Stimulated activated CD8-positive, alpha-beta memory T cell treated with anti-CD3 and anti-CD28 coated beads, Interleukin-7, amount 100 ng/mL, for 1 hour (primary cell): ENCODE measurements at places on chromosomes 12 and 14.

DNA sequence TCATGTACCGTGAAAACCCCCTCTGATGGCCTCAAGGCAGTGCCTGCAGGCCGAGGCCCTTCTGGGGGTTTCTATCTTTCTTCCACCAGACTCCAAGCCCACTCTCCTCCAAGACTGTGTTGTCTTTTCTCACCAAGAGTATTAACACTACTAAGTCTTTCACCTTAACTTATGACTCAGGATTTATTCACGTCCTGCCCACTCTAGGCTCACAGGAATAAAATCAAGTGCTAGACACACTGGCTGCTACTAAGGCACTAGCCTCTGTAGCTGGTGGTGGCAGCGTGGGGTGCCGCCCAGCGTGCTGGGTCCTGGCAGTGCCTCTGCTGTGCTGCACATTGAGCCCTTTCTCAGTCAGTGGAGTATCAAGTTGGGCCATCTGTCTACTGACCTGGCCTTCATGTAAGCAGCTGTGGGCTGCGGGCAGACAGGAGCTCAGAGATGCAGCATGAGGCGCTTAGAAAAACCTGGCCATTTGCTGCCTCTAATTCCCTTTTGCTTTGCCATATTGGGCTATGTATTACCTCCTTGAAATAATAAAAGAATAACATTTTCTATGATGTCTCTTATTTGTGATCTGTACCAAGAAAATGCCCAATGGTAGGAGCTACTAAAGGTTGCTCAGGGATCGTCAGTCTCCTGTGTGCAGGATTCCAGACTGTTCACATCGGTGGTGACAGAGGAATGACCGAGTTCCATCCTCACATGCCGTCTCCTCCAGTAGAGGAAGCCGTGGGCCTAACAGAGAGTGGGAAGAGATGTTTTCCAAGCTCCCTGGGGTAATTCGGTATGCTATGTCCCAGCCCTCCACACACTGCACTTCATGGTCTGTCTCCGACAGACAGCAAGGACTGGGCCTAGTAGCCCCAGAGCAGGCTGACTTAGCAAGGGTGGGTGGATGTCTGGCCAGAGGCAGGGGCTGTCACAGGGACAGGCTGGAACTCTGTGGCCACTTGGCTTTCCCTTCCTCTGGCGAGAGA is 39.9 kb downstream of the MAX start:
- no peak for DNase-seq

- no peak for DNase-seq
Measured at GRCh38 chr12:34599530-34600513, 577.5 kb downstream of the ALG10 start.

DNA sequence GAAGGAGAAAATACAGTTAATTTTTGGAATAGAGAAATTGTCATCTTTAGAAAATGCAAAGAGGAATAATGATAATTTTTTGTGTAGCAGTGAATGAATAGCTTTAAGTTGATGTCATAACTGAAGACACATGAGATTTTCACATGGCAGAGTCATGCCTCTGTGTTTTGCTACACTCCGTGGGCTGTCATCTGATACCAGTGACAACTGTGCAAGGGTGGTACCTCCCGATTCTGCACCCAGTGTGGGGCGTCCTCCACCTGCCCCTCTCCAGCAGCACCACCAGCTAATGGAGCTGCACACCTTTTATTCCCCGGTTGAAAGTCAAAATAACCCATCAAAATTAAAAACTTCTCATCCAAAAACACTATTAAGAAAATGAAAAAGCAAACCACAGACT is 47.2 kb downstream of the ANKRD9 start:
- DNase-seq: no peak

GRCh38 chr14:100201701-100202100 is 37.2 kb upstream of the YY1 start:
- DNase-seq: no peak

- no peak for DNase-seq
Measured at GRCh38 chr14:32552766-32553165, 223.7 kb downstream of the AKAP6 start.

- no peak for DNase-seq
Measured at GRCh38 chr12:65858831-65859230, 34.5 kb downstream of the HMGA2 start.

- no peak for DNase-seq
Measured at GRCh38 chr12:61536117-61536516, 724.1 kb upstream of the USP15 start.

DNA sequence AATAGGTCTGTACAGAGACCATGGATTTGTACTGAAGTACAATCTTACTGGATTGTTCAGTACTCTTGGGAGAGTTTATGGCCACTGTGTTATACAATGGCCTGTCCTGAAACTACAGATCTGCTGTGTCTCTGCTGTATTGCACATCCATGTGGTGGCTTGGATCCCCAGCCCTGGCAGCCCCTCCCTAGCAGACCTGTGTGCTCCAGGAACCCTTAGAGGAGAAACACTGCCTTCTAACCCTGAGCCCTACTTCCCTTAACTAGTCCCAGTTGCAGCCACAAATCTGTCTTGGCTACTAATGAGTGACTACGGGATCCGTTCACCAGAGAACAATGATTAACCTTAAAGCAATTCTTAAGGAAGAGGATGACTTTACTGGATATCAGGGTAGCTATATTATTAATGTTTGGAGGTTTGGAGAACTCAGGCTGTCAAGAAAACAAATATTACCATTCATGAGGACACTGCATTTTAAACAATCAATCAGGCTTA is 27.7 kb downstream of the RNF34 start:
- no peak for DNase-seq

- no peak for DNase-seq
Measured at GRCh38 chr12:55008944-55009585, 10.7 kb upstream of the NEUROD4 start.

GRCh38 chr14:56888274-56888673 is 78.0 kb upstream of the OTX2 start:
- DNase-seq: no peak

GRCh38 chr14:23414254-23414653 is 6.2 kb upstream of the MYH6 start:
- no peak for DNase-seq

DNA sequence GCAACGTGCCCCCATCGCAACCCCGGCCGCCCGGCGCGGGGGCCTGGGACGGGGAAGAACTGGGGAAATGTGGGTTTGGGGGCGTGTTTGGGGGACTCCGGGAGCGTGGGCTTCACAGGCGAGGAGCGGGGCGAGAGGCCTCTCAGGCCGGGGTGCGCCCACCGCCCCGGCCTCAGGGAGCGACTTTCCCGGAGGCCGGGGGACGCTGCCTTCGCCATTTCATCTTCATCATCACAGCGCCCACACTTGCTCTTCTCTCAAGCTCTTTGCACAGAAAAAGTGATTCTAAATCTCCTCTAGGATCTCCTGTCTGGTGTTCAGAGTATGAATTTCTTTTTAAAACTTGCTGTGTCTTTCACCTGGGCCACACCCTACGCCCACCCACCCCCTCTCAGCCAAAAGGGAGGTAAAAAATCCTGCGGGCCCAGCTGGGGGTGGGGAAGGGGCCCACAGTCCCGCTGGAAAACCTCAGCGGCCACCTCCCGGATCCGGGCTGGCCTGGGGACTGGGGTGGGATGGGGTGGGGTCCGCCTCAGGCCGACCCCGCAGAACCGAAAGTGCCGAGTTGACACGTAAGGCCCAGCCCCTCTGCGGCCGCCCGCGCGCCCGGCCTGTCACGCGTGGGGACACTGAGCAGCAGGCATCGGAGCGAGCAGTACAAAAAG is 7.4 kb downstream of the CDKN1B start:
- DNase-seq: no peak

GRCh38 chr14:81384900-81385299 is 15.2 kb downstream of the STON2 start:
- no peak for DNase-seq

GRCh38 chr12:21823581-21823980 is 49.1 kb upstream of the KCNJ8 start:
- no peak for DNase-seq

DNA sequence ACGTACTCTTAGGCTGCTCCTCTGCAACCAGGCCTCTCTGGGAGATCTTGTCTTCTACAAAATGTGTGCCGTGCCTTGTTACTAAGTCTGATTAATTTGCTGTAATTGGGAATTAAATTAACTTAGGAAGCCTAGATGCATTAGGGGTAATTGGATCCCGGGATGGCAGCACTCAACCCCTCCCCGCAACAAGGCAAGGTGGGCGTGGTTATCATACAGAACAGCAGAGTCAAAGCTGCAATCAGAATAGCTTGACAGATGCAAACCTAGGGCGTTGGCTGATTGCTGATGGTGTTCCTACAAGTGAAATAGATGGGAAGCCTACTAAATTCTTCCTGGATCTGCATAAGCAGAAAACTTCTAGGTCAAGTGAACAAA is 34.5 kb upstream of the NFYB start:
- DNase-seq: no peak

DNA sequence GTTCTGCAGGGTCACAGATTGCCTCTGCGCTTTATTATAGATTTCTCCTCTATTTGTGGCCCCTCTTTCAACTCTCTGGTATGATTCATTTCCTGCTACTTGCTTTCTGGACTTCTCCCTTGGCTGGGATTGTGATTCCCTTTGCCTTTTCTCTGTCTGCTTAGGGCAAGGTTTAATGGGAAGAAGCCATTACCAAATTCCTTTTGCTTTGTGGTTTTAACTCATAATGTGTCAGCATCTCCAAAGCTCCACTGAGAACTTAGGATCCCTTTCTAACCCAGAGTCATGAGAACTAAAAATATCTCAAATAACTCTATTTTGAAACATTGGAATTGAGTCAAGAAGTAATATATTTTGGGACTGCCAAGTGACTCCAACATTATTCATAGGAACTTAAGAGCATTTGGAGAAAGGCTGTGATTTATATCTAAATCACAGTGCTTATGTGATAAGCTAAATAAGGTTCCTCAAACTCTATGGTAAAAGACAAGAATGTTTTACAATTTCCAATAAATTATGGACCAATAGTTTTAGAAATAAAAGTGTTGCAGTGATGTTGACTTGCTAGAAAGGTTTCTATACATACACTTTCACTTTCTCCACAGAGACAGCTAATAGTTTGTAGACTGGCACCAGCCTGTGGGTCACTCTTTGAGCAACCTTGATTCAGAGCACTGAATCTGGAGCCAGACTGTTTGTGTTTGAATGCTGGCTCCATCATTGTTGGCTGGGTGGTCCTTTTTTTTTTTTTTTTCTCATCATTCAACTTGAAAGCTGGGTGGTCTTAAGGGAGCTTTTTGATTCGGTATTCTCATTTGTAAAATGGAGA is 93.9 kb downstream of the DACT1 start:
- DNase-seq: no peak

- DNase-seq: no peak
Measured at GRCh38 chr12:16828891-16829290, 222.9 kb upstream of the LMO3 start.

DNA sequence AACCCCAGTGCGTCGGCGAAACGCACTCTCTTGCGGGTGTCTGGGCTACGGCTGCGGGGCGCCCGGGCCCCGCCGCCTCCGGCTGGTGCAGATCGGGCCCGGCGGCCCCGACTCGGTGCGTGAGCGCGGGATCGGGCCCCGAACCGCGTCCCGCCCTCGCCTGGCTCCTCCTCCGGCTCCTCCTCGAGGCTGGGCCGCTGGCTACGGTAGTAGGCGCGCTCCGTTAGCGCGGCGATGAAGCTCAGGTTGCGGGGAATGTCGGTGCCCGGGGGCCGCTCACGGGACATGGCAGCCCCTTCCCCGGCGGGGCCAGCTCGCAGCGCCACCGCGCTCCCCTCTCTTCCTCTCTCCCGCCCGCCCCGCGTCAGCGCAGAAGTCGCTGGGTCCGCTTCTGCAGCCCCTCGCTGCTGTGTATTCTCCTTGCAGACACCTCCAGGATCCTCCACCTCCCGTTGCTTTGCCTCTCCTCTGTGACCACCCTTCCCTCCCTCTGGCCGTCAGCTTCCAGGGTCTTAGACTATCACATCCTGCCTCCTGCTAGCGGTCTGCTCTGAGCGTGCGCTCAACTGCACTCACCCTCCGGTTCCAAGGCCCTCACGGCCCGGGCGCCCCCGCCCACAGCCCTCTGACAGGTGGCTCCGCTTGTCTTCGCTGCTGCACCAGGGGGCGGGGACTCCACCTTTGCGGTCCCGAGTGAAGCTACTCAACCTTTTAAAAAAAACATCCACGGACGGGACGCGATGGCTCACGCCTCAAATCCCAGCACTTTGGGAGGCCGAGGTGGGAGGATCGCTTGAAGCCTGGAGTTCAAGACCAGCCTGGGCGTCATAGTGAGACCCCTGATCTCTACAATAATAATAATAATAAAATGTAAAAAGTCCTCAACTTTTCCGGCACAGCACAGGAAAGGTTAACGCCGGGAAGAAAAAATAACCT is at the start of gene PPP1R3E:
PPP1R3E (minus strand) TSS at position 570 of the 936 bp plus-strand sequence; CDS start at position 287, 283 bp downstream.
- peak; percentile 70 for DNase-seq

- no peak for DNase-seq
Measured at GRCh38 chr12:34597548-34598351, 575.5 kb downstream of the ALG10 start.

GRCh38 chr12:87861791-87862190 is 167.4 kb downstream of the C12orf50 start:
- no peak for DNase-seq

- no peak for DNase-seq
Measured at GRCh38 chr12:12665194-12665593, 30.8 kb downstream of the GPR19 start.

DNA sequence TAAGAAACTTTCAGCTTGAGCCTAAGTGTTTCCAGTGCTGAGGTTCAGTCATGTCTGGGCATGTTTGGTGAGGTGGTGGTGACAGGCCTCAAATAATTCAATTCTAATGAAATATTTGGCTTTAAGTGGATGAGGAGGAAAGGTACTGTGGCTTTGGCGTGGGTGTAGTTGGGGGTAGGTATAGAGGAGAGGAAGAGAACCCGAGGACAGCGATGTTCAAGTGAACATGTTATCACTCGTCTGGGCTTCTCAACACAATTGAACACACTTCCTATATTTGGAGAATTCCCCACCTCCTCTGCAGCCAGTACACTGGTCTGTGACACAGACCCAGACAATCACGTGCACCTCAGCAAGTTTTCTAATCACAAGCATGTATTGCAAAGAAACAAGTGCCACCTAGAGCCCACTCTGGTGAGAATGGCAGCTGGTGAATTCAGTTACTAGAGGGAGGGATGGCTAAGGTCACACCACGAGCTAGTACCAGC is 53.0 kb downstream of the IFNG-AS1 start:
- no peak for DNase-seq

GRCh38 chr14:77580964-77581505 is 35.4 kb downstream of the SPTLC2 start:
- DNase-seq: no peak

- DNase-seq: no peak
Measured at GRCh38 chr14:77377502-77377844, 294 bp downstream of the SAMD15 start.

GRCh38 chr14:81313200-81313599 is 86.9 kb downstream of the STON2 start:
- DNase-seq: no peak
